Daoy (cell line): ENCODE measurements at places on chromosomes 7 and 10.

- DNase-seq: peak; percentile 99
Observed at GRCh38 chr7:74587435-74588126, 69.9 kb upstream of the GTF2I start.

- peak; percentile 76 for DNase-seq
Observed at GRCh38 chr10:71213761-71214440, 1.5 kb downstream of the UNC5B start.

DNA sequence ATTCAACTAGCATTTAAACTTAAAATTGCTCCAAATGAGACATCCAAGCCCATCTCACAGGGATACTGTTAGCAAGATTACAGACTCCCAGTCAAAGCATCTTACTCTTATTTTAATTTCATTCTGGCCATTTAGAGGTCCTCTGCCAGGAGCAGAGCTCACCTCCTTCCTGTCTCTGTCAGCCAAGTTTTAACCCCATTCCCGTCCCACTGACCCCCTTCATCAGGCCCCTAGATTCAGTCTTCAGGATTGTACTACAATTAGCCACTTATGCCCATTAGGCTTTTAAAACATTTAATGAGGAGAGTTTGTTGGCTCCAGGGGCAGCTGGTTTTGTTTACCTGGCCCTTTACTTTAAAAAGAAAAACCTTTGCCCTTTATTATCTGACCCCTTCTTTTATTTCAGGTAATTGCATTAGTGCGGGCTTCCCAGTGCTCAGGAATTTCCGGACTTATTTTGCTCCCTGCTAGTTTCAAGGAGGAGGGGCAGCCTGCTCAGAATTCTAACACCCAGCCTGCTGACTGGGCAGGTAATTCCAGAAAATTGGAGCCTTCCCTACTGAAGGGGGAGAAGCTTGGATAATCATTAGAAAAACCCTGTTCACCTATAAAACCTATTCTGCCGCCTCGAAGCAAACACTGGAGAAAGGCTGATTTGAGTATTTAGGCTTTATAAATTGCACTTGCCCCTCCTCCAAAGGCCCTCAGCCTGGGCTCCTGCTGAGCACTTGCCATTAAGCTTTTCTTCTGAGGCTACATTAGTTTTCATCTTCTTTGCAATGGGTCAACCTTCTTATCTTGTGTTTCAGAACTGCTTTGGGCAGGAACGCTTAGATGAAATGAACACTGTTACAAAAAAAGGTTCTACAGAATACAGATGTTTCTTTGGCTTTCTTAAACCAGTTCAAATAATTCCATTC is 200.5 kb upstream of the HPS1 start:
- DNase-seq: no peak

DNA sequence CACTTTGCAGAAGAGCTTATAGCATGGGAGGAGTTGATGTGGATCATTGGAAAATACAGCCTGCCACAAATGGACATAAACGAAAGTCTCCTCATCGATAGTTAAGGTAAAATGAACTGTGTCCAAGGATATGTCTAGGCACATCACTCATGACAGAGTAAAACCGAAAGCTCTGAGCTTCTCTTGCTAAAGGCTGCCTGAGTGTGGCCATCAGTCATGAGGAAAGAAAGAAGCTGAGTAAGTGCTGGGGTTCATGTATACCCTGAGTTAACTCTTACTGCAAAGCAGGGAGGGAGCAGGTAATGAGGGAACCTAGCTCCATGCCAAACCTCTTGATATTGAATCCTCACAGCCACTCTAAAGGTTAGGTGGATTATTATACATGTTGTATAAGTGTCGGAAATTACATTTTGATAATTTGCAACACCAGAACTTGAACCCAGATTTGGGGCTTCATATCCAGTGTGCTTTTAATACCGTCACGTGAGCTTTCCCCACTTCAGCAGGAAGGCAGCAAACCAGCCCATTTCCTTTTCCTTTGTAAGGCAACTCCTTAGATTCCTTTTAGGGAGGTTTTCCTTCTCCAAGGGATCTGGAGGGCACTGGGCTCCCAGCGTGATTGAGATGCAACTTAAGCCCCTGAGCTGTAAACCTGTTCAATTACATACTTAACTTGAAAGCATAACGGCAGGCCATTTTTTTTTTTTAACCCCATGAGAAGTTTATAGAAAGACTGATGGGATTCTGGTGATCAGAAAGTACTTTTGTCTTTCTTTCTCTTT is 215.0 kb downstream of the PHF14 start:
- DNase-seq: no peak

GRCh38 chr10:48527756-48528155 is 77.1 kb downstream of the ARHGAP22 start:
- no peak for DNase-seq

- no peak for DNase-seq
Observed at GRCh38 chr10:35339942-35340341, 3.6 kb downstream of the CCNY start.

- no peak for DNase-seq
Observed at GRCh38 chr7:28580665-28581064, 168.3 kb downstream of the CREB5 start.

DNA sequence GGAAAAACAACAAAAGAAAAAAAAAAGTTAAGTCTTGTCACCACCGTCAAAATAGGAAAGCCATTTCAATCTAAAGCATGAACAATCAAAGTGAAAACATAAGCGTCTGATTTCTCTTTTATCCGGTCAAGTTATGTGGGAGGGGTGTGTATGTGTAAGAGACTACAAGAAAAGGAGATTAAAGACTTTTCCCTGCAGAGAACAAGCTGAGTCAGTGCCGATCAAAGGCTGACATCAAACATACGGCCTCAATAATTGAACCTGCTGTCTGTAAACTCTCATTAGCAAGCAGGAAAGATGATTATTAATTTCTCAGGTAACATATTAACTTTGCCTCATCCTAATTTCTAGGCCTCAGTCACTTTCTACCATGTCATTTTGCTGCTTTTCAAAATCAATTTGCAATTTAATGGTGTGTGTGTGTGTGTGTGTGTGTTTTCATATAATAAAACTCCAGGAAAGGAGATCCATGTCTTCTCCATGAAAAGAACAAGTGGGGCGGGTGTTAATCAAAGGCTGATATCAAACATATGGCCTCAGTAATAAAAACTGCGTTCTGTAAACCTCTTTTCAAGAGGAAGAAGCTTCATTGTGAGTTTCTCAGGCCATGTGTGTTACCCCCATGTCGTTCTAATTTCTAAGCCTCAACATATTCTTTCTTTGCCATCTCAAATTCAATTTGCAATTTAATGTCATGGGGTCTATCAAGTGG is 649.1 kb upstream of the SORCS1 start:
- DNase-seq: no peak

DNA sequence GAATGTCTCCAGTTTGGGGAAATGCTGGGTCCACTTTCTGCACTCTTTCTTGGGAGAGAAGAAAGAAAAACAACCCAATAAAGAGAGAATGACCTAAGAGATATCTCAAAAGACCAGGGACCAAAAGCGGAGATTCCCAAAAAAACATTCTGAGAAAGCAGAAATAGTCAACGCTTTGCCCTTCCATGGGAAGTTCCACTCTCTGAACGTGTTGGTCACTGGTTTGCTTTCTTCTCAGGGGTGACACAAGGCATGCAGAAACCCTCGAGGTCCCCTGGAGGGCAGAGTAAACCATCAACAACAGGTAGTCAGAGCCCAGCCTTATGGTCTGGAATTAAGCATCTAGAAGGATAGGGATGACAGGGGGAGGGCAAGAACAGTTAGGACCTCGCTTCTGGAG is 26.2 kb upstream of the AOAH start:
- no peak for DNase-seq

GRCh38 chr7:86949052-86949778 is 110.2 kb downstream of the ELAPOR2 start:
- no peak for DNase-seq

- DNase-seq: no peak
Observed at GRCh38 chr7:86991093-86991769, 68.2 kb downstream of the ELAPOR2 start.

- DNase-seq: peak; percentile 61
Observed at GRCh38 chr7:128247640-128248194, 6.6 kb downstream of the LEP start.

DNA sequence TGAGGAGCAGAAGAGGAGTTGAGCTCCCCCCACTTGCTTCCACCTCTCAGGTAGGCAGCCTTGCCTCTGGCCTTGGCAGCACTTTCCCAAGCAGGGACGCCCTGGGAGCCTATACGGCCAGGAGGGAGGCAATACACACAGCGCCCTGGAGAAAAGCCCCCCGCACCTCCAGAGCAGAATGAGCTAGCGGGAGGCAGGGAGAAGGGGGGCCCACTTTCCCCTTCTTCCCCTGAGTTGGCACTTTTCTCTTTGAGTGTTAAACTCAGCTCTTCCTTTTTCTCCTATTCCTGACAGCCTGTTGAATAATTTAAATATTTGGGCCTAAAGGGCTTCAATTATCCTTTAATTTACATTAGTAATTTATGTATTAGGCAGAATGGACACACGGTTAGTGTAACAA is 35.8 kb downstream of the UNC5B start:
- no peak for DNase-seq

- no peak for DNase-seq
Observed at GRCh38 chr7:15433151-15433550, 128.7 kb downstream of the AGMO start.

GRCh38 chr10:80289451-80290287 is at the start of gene MAT1A:
MAT1A (minus strand) TSS chr10:80289658; CDS start chr10:80289423, 235 bp downstream.
- DNase-seq: peak; percentile 11

GRCh38 chr7:111238886-111239285 is 148.0 kb downstream of the LRRN3 start:
- DNase-seq: peak; percentile 11

DNA sequence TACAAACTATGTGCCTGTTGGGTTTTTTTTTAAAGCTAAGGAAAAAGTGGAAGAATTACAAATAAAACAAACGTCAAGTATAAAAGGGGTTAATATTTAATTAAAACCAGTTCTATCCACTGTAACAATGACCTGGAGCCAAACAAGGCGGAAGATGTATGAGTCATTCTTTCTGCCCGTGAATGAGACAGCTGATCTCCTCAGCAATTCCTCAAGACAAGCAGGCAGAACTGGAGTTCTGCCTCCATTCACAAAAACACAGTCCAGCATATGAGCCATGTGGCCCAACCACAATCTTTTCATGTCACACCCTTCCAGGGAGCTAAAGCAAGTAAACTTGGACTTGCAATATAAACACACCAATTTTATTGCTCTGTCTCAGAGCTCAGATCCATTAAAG is 8.4 kb downstream of the ETV1 start:
- DNase-seq: peak; percentile 84

- no peak for DNase-seq
Observed at GRCh38 chr7:30924624-30925023, 13.0 kb downstream of the AQP1 start.

- no peak for DNase-seq
Observed at GRCh38 chr7:50022991-50023390, 70.1 kb downstream of the ZPBP start.

DNA sequence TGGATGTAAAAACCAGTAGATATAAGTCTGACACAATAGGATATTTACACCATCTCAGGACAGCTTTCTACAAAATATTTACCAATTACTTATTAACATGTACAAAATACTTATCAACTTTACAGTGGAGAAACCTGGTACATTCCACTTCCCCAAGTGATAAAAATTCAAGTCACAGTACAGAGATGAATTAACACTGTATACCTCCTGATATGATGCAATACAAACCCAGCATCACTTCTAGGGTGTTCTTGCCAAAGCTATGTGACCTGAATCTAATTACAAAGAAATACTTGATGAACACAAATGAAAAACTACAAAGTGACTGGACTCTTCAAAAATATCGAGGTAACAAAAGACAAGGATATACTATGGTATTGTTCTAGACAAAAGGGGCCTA is 156.4 kb upstream of the FGFR2 start:
- DNase-seq: no peak

GRCh38 chr10:103145860-103146466 is 47.1 kb downstream of the NT5C2 start:
- peak; percentile 57 for DNase-seq

- no peak for DNase-seq
Observed at GRCh38 chr7:89385411-89385810, 589.9 kb upstream of the TEX47 start.

- DNase-seq: no peak
Observed at GRCh38 chr7:18555968-18556367, 60.4 kb downstream of the HDAC9 start.

- DNase-seq: no peak
Observed at GRCh38 chr10:88395677-88396076, 187.4 kb downstream of the RNLS start.

DNA sequence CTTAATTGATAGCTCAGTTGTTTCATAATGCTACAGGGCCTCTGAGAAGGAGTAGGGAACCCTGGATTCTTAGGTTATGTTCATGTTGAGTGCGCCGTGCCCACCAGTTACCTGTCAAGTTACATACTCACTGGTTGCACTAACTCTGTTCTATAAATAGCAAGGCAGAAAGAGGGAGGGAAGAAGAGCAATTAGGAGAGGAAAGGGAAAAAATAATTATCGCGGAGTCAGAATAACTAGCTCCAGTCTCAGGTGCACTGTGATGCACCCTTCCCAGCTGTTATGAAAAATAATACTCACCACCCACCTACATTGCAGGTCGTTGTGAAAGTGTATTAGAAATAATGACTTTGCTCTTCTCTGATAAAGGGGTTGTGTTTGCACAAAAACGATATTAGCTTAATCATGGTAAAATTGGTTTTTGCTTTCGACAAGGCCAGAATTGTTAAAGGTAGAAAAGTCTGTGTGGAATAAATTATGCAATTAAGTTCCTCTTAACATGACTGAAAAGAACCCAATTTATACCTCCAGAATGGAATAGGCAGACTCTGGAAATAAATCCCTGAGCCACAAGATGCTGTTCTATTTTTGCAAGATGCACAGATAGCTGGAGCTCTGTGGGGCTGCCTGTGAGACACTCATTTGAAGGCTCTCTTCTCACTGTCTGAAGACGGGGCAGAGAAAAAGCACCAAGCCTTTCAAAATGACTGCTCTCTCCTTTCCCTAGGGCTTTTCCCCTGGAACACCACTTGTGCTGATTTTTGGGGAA is 137.6 kb upstream of the PITRM1 start:
- DNase-seq: no peak

- peak; percentile 19 for DNase-seq
Observed at GRCh38 chr10:97673736-97674525, 13.1 kb downstream of the AVPI1 start.

- peak; percentile 79 for DNase-seq
Observed at GRCh38 chr7:55073051-55073511, 54.3 kb downstream of the EGFR start.

GRCh38 chr10:119139464-119140067 is 25.9 kb downstream of the SFXN4 start:
- peak; percentile 60 for DNase-seq

DNA sequence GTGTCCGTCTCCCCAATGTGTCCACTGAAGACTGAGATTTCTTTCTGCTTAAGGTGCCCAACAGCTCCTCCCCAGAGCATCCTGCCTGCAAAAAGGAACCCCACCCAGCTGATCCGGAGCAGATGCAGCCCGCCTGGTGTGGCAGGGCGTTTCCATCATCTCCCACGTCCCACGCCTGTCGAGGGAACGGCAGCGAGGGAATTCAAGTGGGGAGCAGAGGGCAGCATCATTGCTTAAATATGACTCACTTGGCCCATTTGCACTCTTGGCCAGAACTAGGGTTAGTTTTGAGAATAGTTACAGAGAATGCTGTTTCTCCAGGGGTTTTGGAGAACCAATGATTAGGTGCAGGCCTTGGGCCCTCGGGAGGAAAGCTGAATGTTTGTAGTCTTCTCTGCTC is 20.8 kb downstream of the VWA2 start:
- DNase-seq: no peak

GRCh38 chr10:130805635-130806030 is 505.9 kb downstream of the TCERG1L start:
- DNase-seq: no peak
